ENCODE measurements at places on chromosomes 4 and X. TPM values are rescaled to one million over a fixed set of nuclear protein-coding genes. Genes with fewer than 3 reads are reported as not detected.

GRCh38 chr4:93237521-93237920, 591.0 kb upstream of the ATOH1 start:
- no peaks in the 10 kb centered on the region for H3K27me3 ChIP-seq
- no peak overlapping the region for H3K4me3 ChIP-seq
- H3K36me3 ChIP-seq: no peaks in the 10 kb centered on the region
- DNase-seq: no peak
- H3K4me1 ChIP-seq: no peaks in the 10 kb centered on the region

- no peak overlapping the region for H3K27ac ChIP-seq
- H3K4me1 ChIP-seq: peaks cover 11% of the 10 kb centered on the region
- no peak overlapping the region for H3K4me3 ChIP-seq
These were observed 109.4 kb downstream of the GPR143 start for GRCh38 chrX:9656277-9656676.

- H3K27ac ChIP-seq: no peak overlapping the region
- no peaks in the 10 kb centered on the region for H3K27me3 ChIP-seq
- peak; percentile 67 for DNase-seq
- H3K4me1 ChIP-seq: no peaks in the 10 kb centered on the region
- H3K4me3 ChIP-seq: no peak overlapping the region
These were observed 95.8 kb downstream of the MID1 start for GRCh38 chrX:10524578-10524977.

The VSIG1 gene
- polyA plus RNA-seq: not detected

The UGT2B15 gene
- polyA plus RNA-seq: not detected

DNA sequence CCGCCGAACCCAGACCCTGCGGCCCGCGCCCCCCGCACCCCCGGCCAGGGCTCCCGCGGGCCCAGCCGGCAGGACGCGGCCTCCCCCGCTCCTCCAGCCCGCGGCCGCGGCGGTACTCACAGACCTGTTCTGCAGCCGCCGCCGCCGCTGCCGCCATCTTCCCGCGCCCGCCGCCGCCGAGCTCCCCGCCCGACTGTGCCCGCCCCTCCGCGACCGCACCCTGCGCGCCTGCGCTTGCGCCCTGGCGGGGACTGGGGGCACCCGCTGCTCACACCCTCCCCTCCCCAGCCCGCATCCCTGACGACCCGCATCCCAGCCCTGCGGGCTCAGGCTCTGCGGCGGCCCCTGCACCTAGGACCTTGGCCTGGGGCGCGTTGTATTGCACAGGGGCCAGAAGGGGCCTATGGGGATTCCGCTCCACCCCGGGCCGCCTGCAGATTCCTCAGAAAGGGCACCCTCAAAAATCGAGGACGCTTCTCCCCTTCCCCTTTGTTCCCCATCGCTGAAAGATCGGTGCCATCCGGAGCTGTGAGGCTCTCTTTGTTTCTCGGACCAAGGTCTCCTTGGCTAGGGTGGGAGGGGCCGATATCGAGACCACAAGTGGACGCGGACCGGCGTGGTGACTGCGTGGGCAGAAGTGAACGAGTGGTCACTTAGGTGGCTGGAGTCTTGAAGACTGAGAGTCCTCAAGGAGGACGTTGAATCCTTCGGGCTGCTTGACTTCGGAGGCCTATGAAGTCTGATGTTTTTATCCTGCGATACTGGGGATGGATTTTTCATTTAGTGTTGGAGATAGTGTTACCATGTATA, at the start of gene SGCB:
Gene SGCB (minus strand): TSS at position 197 of the 810 bp plus-strand sequence. CDS start 40 bp downstream, at position 157.
- H3K27ac ChIP-seq: peak within 1 kb of the TSS; percentile 85
- H3K27me3 ChIP-seq: peaks cover 30% of the 10 kb centered on the region
- peaks cover 16% of the 10 kb centered on the region for H3K4me1 ChIP-seq
- H3K4me3 ChIP-seq: peak within 1 kb of the TSS; percentile 89
- H3K36me3 ChIP-seq: peaks cover 3% of the 10 kb centered on the region
- peak; percentile 59 for DNase-seq

The CFAP47 gene
- polyA plus RNA-seq: not detected

The TMEM131L gene
- 3.3 TPM for polyA plus RNA-seq

DNA sequence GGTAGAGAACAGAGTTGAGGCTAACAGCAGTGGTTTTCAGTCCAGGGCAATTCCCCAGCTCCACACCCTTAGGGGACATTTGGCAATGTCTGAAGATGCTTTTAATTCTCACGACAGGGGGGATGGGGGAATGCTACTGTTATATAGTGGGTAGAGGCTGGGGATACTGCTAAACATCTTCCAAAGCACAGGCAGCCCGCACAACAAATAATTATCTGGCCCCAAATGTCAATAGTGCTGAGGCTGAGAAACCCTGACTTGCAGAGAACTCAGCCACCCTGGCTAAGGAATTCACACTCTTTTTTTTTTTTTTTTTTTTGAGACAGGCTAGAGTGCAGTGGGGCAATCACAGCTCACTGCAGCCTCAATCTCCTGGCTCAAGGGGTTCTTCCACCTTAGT, 60.6 kb downstream of the POLR2B start:
- H3K27ac ChIP-seq: no peak overlapping the region
- no peaks in the 10 kb centered on the region for H3K36me3 ChIP-seq
- no peaks in the 10 kb centered on the region for H3K4me1 ChIP-seq
- H3K4me3 ChIP-seq: no peak overlapping the region

DNA sequence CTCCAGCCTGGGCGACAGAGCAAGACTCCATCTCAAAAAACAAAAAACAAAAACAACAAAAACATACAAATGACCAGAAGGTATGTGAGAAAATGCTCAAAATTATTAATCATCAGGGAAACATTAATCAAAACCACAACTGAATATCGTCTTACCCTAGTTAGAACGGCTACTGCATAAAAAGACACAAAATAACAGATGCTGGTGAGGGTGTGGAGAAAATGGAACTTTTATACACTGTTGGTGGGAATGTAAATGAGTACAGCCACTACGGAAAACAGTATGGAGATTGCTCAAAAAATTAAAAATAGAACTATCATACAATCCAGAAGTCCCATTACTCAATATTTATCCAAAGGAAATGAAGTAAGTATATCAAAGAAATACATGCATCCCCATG, 27.3 kb downstream of the IQCM start:
- H3K27me3 ChIP-seq: no peaks in the 10 kb centered on the region
- H3K4me3 ChIP-seq: no peak overlapping the region
- H3K36me3 ChIP-seq: no peaks in the 10 kb centered on the region
- H3K27ac ChIP-seq: no peak overlapping the region
- no peaks in the 10 kb centered on the region for H3K4me1 ChIP-seq

The P2RY8 gene
- 0.09 TPM for polyA plus RNA-seq

The ANXA10 gene
- polyA plus RNA-seq: not detected

The IL9R gene
- not detected for polyA plus RNA-seq

DNA sequence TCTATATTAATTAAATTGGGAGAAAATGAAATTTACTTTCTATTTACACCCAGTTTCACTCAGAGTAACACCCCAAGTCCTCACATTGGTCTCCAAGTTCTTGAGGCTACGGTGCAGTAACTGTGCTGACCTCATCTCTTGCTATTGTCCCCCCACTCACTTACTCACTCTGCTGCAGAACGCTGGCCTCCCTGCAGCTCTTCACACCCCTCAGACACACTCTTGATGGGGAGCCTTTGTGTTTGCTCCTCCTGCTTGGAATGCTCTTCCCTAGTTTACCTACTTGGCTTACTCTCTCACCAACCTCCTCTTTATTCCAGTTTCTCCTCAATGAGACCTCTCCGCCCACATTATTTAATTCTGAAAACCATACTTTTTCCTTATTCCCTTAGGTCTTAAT, 22.2 kb upstream of the SPARCL1 start:
- no peaks in the 10 kb centered on the region for H3K27me3 ChIP-seq
- no peak for DNase-seq
- H3K36me3 ChIP-seq: no peaks in the 10 kb centered on the region
- H3K27ac ChIP-seq: no peak overlapping the region
- no peaks in the 10 kb centered on the region for H3K4me1 ChIP-seq
- no peak overlapping the region for H3K4me3 ChIP-seq

The MPP1 gene
- polyA plus RNA-seq: 36.4 TPM

DNA sequence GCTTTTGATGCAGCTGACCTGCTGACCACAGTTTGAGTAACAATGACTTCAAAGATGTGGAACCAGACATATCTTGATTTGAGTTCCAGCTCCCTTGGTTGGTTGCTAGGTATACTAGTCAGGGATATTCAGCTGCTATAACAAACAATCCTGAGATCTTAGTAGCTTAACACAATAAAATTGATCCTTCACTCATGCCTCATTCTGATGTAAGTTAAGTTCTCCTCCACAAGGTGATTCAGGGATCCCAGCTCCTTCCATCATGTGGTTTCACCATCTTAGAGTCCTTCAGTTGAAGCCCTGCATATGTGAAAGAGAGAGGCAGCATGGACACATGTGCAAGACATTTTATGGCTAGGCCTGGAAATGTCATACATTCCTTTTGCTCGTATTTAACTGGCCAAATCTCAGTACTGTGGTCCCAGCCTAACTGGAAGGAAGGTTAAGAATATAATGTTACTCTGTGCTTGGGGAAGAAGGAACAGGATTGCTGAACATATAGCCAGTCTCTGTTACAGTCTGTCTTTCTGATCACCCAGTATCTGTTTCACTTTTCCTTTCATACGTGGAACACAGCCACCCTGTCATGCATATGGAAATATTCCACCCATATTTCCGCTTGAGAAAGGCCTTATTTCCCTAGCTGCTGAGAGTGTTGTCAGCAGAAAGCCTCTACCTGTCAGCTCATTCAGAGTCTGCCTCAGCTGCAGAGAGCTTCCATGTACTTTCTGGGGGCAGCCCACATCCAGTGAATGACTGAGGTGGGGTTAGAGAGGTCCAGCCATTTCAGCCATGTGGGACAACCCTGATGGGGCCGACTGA, 7.1 kb downstream of the SMIM9 start:
- no peak overlapping the region for H3K4me3 ChIP-seq
- H3K4me1 ChIP-seq: no peaks in the 10 kb centered on the region
- DNase-seq: no peak
- H3K27me3 ChIP-seq: no peaks in the 10 kb centered on the region

The STPG2 gene
- 0.20 TPM for polyA plus RNA-seq

DNA sequence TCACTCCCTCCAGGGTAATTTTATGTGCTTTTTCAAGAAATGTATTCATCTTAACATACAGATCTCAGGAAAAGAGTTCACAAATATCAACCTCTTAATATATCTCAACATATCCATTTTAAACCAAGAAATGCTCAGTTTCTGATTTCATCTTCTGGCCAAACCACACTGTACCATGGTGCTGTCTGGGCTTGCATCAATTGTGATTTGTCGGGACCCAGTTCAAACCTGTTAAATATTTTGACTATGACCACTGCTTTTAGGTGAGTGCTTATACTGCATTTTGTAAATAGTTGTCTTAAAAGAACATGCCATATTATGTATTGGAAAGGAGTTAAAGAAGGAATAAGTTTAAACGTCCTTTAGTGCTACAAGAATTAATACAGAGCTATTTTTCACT, 352.1 kb downstream of the SPOCK3 start:
- peaks cover 6% of the 10 kb centered on the region for H3K4me1 ChIP-seq
- H3K27ac ChIP-seq: no peak overlapping the region
- DNase-seq: no peak
- H3K27me3 ChIP-seq: no peaks in the 10 kb centered on the region
- H3K4me3 ChIP-seq: no peak overlapping the region
- H3K36me3 ChIP-seq: no peaks in the 10 kb centered on the region

The NCAPG gene
- polyA plus RNA-seq: 24.3 TPM

GRCh38 chr4:122622400-122622799, 1.5 kb upstream of the IL21 start:
- no peaks in the 10 kb centered on the region for H3K27me3 ChIP-seq
- no peak overlapping the region for H3K4me3 ChIP-seq
- no peak for DNase-seq

DNA sequence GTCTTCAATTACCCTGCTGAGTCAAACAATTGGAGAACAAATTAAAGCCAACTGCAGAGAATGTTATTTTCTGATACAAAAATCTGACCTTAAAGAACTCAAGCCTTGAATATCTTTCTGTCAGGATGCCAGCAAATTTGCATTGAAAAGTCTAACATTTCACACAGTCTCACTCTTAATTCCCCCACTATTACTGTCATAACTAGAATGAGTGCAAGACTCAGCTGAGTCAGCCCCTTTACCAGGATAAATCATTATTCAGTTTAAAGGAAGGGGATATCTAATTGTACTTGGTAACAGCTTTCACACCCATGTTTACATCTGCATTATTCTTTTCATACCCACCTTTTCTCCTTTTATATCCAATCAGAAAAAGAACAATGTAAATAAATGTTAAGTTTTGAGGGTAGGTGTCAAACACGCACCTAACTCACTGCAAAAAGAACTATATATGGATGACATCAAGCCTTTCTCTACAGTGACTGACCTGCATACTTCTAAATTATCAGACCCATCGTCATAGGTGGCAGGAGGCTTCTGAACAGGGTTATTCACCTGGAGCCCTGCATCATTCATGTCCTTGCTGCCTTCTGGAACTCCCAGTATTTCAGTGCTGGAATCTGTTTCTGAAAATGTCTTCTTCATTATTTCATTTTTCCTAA, 117.4 kb downstream of the TMA16 start:
- H3K4me1 ChIP-seq: no peaks in the 10 kb centered on the region
- H3K36me3 ChIP-seq: no peaks in the 10 kb centered on the region
- no peak overlapping the region for H3K4me3 ChIP-seq
- DNase-seq: no peak
- no peak overlapping the region for H3K27ac ChIP-seq
- no peaks in the 10 kb centered on the region for H3K27me3 ChIP-seq

Data from cardiac muscle cell (in vitro differentiated cells and primary cell).